Tibial nerve (tissue), 4 donors: ENCODE measurements at places on chromosomes 2 and 18. TPM values are rescaled to one million over a fixed set of nuclear protein-coding genes. Genes with fewer than 3 reads are reported as not detected.

DNA sequence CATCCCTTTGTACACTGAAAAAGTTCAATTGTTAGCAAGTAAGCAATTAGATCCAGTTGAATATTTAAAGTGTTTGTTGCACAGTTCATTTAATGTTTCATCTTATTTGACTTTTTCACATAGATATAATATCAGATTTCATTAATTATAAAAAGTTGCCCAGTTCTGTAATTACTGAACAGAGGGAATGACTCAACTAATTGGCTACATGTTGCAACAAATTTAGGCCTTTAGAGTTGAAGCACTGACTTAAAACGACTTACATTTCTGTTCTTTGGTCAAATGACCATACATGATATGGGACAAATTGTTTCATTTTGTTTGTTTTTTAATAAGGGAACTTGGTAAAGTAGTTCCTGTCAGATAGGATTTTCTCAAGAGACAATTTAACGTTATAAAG, 68.5 kb upstream of the FAM117B start:
- H3K27me3 ChIP-seq = no peaks in the 10 kb centered on the region
- H3K27ac ChIP-seq = no peak overlapping the region
- no peak for DNase-seq
- no peak overlapping the region for H3K4me3 ChIP-seq
- H3K4me1 ChIP-seq = no peaks in the 10 kb centered on the region
- no peaks in the 10 kb centered on the region for H3K36me3 ChIP-seq

The SPP2 gene
- total RNA-seq = not detected

- no peaks in the 10 kb centered on the region for H3K27me3 ChIP-seq
- H3K27ac ChIP-seq = no peak overlapping the region
- DNase-seq = no peak
- no peak overlapping the region for H3K4me3 ChIP-seq
- no peaks in the 10 kb centered on the region for H3K36me3 ChIP-seq
Observed at GRCh38 chr2:146412625-146413024, 1432.2 kb upstream of the ACVR2A start.

- no peak overlapping the region for H3K27ac ChIP-seq
- H3K27me3 ChIP-seq = no peaks in the 10 kb centered on the region
- DNase-seq = peak; percentile 68
Observed at GRCh38 chr2:10434886-10435819, 13.0 kb downstream of the ODC1 start.

GRCh38 chr18:7904529-7904928, 337.4 kb downstream of the PTPRM start:
- no peak overlapping the region for H3K4me3 ChIP-seq
- DNase-seq = no peak
- no peaks in the 10 kb centered on the region for H3K4me1 ChIP-seq
- no peaks in the 10 kb centered on the region for H3K36me3 ChIP-seq
- H3K27ac ChIP-seq = no peak overlapping the region

The CFAP65 gene
- not detected for total RNA-seq

The ST6GAL2 gene
- total RNA-seq = not detected

DNA sequence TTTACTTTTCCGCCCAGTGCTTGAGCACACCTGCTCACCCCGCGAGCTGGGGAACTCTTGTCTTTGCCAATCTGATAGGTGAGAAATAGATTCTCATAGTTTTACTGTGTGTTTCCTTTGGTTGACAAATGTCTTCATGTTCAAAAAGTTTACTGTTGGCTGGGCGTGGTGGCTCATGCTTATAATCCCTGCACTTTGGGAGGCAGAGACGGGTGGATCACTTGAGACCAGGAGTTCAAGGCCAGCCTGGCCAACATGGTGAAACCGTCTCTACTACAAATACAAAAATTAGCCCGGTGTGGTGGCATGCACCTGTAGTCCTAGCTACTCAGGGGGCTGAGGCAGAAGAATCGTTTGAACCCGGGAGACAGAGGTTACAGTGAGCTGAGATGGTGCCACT, 10.3 kb downstream of the ODC1 start:
- no peaks in the 10 kb centered on the region for H3K4me1 ChIP-seq
- peaks cover 18% of the 10 kb centered on the region for H3K36me3 ChIP-seq
- H3K27ac ChIP-seq = no peak overlapping the region
- DNase-seq = no peak

DNA sequence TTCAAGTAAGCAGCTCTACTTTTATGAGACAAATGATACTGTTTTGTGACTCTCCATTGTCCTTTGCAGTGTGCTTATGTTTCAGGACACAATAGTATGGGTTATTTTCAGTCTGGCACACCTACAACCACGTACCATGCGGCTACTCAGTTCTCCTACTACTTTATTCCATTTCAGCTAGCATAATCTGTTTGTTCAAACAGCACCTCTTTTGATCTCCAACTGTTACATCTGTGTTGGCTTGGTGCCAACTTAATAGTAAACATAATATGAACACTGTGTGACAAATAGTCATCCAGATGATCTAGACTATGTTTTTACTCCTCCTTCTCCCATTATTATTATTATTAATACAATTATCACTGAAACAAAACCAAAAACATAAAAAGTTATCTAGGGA, 40.5 kb downstream of the MYO3B start:
- H3K4me3 ChIP-seq = no peak overlapping the region
- H3K4me1 ChIP-seq = peaks cover 10% of the 10 kb centered on the region
- H3K27me3 ChIP-seq = no peaks in the 10 kb centered on the region
- no peaks in the 10 kb centered on the region for H3K36me3 ChIP-seq
- H3K27ac ChIP-seq = no peak overlapping the region

The ANKMY1 gene
- total RNA-seq = 21.6 TPM

DNA sequence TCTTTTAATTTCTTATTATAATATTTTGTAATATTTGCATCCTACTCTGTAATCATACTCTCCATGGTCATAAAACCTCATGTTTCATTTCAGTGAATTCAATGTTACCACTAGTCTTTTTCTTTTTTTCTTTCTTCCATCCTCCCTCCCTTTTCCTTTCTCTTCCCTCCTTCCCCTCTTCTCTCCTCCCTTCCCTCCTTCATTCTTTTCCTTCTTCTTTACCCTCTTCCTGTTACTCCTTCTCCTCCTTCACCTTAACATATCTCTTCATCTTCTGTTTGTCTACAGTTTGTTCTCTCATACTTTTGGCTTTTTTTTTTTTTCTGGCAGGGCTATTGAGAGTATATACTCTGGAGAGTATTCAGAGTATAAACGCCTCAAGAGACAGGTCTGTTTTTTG, 491.6 kb upstream of the ID2 start:
- no peak overlapping the region for H3K27ac ChIP-seq
- no peaks in the 10 kb centered on the region for H3K27me3 ChIP-seq
- DNase-seq = no peak
- H3K4me3 ChIP-seq = no peak overlapping the region
- peaks cover 8% of the 10 kb centered on the region for H3K4me1 ChIP-seq

- no peak overlapping the region for H3K4me3 ChIP-seq
- peak overlapping the region; percentile 69 for H3K27ac ChIP-seq
- H3K36me3 ChIP-seq = no peaks in the 10 kb centered on the region
- peaks cover 26% of the 10 kb centered on the region for H3K4me1 ChIP-seq
Observed at GRCh38 chr2:86224645-86225355, 25.5 kb downstream of the MRPL35 start.
